ENCODE measurements at places on chromosomes 12 and 14. TPM values are rescaled to one million over a fixed set of nuclear protein-coding genes. Genes with fewer than 3 reads are reported as not detected.
A peak's percentile ranks its signal among the peaks of the same experiment; 100 is the strongest.

DNA sequence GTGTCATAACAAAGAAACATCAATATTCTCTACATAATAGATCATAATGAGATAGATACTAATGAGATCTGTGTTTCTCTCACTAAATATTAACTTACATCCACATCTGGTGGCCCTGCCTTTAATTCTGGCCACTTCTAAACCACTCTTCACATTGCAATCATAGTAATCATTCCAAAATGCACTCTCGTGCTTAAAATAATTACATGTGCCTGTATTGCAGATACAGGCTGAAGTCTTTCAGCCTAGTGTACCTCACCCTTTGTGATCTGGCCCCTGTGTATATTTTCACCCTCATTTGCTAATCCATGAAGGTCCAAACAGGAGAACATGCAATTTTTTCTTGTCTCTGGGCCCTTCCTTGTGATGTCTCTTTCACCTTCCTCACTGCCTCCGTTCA lies 108.0 kb downstream of the LIN7A start:
- no peaks in the 10 kb centered on the region for H3K4me1 ChIP-seq
- no peak overlapping the region for H3K4me3 ChIP-seq
- no peak for DNase-seq
- no peak overlapping the region for H3K27ac ChIP-seq
- H3K27me3 ChIP-seq: no peaks in the 10 kb centered on the region

DNA sequence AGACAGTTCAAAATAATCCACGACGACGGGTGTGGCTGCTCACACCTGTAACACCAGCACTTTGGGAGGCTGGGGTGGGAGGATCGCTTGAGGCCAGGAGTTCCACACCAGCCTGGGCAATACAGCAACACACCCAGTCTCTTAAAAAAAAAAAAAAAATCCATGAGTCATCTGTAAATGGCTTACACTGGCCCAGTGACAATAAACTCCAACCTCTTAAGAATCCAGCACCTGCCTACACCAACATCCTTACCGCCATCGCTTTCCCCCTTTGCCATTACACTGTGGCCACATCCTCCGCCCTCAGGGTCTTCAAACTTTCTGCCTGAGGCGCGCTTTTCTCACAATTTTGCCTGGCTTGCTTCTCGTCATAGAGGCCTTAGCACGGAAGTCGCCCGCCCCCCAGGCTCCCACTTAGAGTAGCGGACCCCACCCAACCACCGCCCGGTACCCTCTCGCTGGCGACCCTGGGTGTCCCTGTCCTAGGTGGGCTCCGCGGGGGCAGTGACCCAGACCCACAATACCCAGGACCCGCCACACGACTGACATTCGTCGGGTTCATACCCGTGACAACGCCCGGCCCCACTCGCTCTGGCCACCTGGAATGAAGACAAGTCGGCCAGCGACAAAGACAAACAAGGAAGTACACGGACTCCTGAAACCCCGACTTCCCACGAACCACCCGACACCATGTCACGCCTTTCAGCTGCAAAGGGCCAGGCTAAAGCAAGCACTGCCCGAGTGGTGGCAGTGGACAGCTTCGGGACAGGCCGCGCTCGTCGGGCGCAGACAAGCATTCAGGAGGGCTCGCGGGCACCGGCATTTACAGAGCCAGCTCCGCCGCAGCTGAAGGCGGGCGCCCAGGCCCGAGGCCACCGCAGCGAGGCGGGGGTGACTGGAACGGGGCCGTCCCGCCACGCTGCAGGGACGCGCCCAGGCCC lies 636 bp downstream of the GOLGA3 start:
- no peaks in the 10 kb centered on the region for H3K4me1 ChIP-seq
- peaks cover 30% of the 10 kb centered on the region for H3K36me3 ChIP-seq
- no peaks in the 10 kb centered on the region for H3K27me3 ChIP-seq
- peak; percentile 21 for DNase-seq

- H3K4me1 ChIP-seq: no peaks in the 10 kb centered on the region
- no peak overlapping the region for H3K4me3 ChIP-seq
- no peaks in the 10 kb centered on the region for H3K36me3 ChIP-seq
- DNase-seq: no peak
- peaks cover 27% of the 10 kb centered on the region for H3K27me3 ChIP-seq
Measured at GRCh38 chr14:23566112-23566777, 1.3 kb downstream of the AP1G2 start.

SSTR1 gene
- not detected for total RNA-seq

- H3K4me3 ChIP-seq: no peak overlapping the region
- no peaks in the 10 kb centered on the region for H3K36me3 ChIP-seq
- peaks cover 7% of the 10 kb centered on the region for H3K4me1 ChIP-seq
- DNase-seq: no peak
Measured at GRCh38 chr14:67919259-67920032, 99.9 kb downstream of the RAD51B start.

RDH11 gene
- 77.0 TPM for total RNA-seq

GRCh38 chr12:8907513-8907912 lies 6.8 kb upstream of the PHC1 start:
- no peaks in the 10 kb centered on the region for H3K4me1 ChIP-seq
- no peak for DNase-seq
- H3K4me3 ChIP-seq: no peak overlapping the region
- no peak overlapping the region for H3K27ac ChIP-seq

NPAS3 gene
- 1.3 TPM for total RNA-seq

DNA sequence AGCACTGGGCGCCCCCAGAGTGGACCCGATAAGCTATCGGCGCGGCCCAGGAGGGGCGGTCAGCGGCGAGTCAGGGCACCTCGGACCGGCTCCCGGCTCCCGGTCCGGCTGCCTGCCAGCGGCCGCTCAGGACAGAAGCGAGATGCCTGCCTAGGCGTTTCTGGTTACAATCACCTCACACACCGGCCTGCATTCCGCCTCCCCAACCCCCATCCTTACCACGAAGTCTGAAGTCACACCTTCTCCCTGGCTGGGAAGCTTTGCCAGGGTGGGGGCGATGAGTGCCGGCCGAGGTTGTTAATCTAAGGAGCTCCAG lies 42.6 kb upstream of the TBX5 start:
- no peak overlapping the region for H3K27ac ChIP-seq
- no peaks in the 10 kb centered on the region for H3K36me3 ChIP-seq
- H3K4me3 ChIP-seq: no peak overlapping the region
- no peaks in the 10 kb centered on the region for H3K27me3 ChIP-seq

DNA sequence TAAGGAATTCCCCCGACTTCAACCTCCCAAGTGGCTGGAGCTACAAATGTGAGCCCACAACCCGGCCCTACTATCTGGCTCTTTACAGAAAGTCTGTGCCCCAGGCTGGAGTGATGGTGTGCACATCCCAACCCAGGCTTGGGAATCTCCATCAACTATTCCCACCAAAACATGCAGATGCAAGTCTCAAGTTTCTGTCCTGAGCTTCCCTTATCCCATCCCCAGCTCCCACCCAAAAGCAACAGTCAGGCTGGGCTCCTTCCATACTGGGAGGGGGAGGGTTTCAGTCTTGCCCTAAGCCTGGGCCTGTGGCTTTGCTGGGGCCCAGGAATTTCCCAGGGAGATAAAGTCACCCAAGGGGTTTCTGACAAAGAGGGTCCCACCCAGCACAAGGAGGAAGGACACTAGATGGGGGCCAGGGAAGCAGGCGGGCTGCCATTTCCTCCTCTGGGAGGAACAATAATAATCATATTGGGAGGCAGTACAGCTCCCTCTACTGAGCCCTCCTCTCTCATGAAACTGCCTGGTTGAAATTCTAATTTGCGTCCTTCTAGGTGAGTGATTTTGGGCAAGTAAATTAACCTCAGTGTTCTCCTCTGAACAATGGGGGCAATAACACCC lies 8.0 kb downstream of the SLC8B1 start:
- H3K4me3 ChIP-seq: no peak overlapping the region
- no peak for DNase-seq
- H3K36me3 ChIP-seq: no peaks in the 10 kb centered on the region

LRP1 gene
- 58.6 TPM for total RNA-seq

DNA sequence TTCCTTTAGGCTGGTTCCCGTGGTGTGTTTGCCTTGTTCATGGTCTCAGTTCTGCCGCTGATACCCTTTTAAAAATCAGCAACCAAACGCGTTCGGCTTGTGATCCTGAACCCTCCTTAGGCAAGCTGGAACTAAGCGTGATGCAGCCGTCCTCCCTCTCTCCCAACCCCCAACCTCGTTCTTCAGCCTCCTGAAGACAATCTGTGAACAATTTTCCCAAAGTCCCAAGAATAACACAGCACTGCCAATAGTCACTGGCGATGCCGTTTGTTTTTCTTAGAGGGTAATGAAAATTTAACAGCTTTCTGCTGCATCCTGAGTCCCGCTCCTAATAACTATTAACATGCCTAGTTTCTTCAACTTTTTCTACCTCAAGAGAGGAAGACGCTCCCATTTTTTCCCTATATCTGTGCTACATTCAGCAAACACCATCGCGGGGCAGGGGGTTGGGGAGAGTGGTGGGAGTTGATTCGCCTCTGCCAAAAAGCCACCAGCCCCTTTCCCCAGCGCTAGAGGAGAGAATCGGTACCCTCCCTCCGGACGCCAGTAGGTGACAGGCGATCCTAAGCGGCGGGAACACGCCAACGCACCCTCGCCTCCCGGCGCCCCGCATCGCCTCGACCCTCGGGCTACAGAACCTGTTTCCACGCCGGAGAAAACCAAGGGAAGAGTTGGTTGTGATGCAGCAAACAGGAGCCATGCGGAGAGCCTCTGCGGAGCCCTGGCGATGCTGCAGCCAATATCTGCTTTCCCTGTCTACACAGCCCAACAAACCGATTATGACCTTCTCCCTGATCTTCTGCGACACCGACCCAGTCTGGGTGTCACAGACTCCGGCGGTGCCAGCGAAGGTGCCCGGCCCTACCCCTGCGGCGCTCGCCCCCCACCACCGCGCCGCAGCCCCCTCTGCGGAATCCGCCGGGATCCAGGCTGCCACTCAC lies 752 bp downstream of the PRICKLE1 start:
- H3K27me3 ChIP-seq: peaks cover 11% of the 10 kb centered on the region
- peak; percentile 29 for DNase-seq
- H3K36me3 ChIP-seq: no peaks in the 10 kb centered on the region
- H3K4me1 ChIP-seq: peaks cover 15% of the 10 kb centered on the region

R3HDM2 gene
- total RNA-seq: 18.6 TPM

GRCh38 chr14:69963966-69964365 lies 84.8 kb downstream of the SMOC1 start:
- no peaks in the 10 kb centered on the region for H3K27me3 ChIP-seq
- DNase-seq: no peak
- H3K4me3 ChIP-seq: no peak overlapping the region
- no peaks in the 10 kb centered on the region for H3K4me1 ChIP-seq

DNA sequence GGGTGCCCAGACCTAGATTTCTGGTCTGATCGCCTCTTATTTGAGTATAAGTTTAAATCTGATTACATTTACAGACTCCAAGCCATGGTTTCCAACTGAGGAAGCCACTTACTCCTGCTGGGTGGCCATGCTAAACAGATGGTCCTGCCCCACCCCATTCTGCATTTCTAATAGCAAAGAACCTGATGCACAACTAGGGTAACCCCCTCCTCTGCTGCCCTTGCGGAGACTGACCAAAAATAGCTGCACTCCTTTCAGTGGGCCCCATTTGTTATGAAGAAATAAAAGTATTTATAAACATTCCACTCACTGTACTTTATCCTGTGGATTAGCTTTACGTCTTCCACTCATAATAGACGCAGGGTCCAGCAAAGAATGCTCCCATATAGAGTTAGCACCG lies 6.8 kb downstream of the GIT2 start:
- H3K27me3 ChIP-seq: no peaks in the 10 kb centered on the region
- peaks cover 10% of the 10 kb centered on the region for H3K4me1 ChIP-seq
- no peak overlapping the region for H3K4me3 ChIP-seq
- no peak overlapping the region for H3K27ac ChIP-seq
- peaks cover 48% of the 10 kb centered on the region for H3K36me3 ChIP-seq

DNA sequence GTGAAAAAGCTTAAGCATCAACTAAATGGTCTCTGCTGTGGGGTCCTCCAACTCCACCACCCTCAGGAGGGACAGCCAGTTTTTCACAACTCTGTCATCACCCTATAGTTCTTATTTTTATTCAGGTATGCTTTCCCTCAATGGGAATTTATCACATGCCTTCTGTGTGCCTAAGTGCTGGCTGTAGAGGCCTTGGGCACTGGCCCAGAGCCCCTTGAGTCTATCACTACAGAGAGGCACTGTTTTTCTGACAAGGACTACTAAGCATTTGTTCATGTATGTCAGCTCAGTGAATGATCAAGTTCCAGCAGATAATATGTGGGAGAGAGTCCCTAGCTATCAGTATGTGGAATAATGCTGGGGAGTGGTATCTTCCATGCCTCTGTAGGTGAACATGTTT lies 463.9 kb downstream of the NPAS3 start:
- no peak overlapping the region for H3K27ac ChIP-seq
- H3K36me3 ChIP-seq: no peaks in the 10 kb centered on the region
- H3K4me1 ChIP-seq: no peaks in the 10 kb centered on the region
- H3K4me3 ChIP-seq: no peak overlapping the region
- DNase-seq: no peak

- no peaks in the 10 kb centered on the region for H3K27me3 ChIP-seq
- H3K27ac ChIP-seq: no peak overlapping the region
- H3K36me3 ChIP-seq: no peaks in the 10 kb centered on the region
- no peak for DNase-seq
- no peak overlapping the region for H3K4me3 ChIP-seq
Measured at GRCh38 chr12:130636370-130636769, 79.7 kb downstream of the RIMBP2 start.

GRCh38 chr12:81296556-81297305 lies 218.9 kb downstream of the ACSS3 start:
- H3K36me3 ChIP-seq: no peaks in the 10 kb centered on the region
- no peak overlapping the region for H3K27ac ChIP-seq
- no peaks in the 10 kb centered on the region for H3K27me3 ChIP-seq
- H3K4me3 ChIP-seq: no peak overlapping the region
- DNase-seq: peak; percentile 13

- H3K4me3 ChIP-seq: no peak overlapping the region
- H3K27ac ChIP-seq: no peak overlapping the region
- no peaks in the 10 kb centered on the region for H3K27me3 ChIP-seq
- no peak for DNase-seq
- H3K36me3 ChIP-seq: no peaks in the 10 kb centered on the region
- H3K4me1 ChIP-seq: no peaks in the 10 kb centered on the region
Measured at GRCh38 chr12:99119943-99120342, 474.9 kb downstream of the APAF1 start.

DNA sequence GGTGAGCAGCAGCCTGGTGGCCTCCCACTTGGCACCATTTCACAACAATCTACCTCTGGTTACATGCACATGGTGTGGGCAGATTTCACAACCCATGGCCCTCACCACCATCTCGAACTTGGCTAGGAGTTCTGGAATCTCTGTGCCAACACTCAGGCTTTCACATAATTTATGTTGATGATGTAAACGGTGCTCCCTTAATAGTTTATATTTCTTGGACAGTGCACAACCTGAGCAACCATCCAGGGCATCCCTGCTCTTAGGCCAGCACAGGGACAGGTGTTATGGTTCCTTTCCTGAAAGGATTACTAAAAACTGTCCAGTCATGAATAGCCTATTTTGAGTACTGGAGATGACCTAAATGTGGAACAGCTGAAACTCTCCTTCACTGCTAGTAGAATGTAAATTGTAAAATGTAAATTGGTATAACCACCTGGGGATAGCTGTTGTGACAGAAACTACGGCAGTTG lies 28.6 kb downstream of the ABCB9 start:
- peaks cover 8% of the 10 kb centered on the region for H3K4me1 ChIP-seq
- H3K27me3 ChIP-seq: no peaks in the 10 kb centered on the region
- H3K4me3 ChIP-seq: no peak overlapping the region
- H3K27ac ChIP-seq: no peak overlapping the region
- H3K36me3 ChIP-seq: no peaks in the 10 kb centered on the region

- no peaks in the 10 kb centered on the region for H3K36me3 ChIP-seq
- no peak overlapping the region for H3K27ac ChIP-seq
- no peak overlapping the region for H3K4me3 ChIP-seq
Measured at GRCh38 chr14:104218361-104219180, 80.2 kb downstream of the KIF26A start.

Data from SJCRH30 (cell line).